Cortex of kidney (tissue), 1 donor: ENCODE measurements at places on chromosomes 7 and 10.

DNA sequence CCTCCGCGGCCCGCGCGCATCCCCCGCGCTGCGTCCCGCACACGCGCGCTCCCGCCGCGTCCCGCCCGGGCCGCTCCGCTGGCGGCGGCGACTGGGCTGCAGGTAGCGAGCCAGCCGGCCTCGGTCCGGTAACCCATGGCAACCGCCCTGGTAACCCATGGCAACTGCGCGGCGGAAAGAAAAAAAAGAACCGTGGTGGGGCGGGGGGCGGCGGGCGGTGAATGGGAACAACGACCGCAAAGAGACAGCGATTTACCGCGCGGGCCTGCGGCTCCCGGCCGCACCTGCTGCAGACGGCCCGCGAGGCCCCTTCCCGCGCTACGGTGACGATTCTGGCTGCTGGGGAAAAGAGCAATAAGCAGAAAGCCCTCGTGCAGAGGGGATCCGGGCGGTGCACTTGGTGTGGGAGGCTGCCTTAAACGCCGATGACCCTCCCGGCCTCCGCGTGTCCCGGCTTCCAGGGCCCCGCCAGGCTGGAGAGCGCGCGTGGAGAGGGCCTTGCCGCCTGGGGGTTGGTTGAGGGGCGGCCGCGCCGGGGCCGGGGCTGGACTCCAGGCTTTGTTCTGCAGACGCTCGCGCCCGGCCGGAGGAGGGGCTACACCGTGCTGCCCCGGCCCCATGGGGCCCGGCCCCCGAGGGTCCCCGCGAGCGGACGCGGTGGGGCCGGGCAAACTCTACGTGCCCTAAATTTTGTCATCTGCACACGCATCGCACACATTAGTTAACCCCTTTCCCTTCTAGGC, 84.7 kb downstream of the SNX10 start:
- no peak for DNase-seq

DNA sequence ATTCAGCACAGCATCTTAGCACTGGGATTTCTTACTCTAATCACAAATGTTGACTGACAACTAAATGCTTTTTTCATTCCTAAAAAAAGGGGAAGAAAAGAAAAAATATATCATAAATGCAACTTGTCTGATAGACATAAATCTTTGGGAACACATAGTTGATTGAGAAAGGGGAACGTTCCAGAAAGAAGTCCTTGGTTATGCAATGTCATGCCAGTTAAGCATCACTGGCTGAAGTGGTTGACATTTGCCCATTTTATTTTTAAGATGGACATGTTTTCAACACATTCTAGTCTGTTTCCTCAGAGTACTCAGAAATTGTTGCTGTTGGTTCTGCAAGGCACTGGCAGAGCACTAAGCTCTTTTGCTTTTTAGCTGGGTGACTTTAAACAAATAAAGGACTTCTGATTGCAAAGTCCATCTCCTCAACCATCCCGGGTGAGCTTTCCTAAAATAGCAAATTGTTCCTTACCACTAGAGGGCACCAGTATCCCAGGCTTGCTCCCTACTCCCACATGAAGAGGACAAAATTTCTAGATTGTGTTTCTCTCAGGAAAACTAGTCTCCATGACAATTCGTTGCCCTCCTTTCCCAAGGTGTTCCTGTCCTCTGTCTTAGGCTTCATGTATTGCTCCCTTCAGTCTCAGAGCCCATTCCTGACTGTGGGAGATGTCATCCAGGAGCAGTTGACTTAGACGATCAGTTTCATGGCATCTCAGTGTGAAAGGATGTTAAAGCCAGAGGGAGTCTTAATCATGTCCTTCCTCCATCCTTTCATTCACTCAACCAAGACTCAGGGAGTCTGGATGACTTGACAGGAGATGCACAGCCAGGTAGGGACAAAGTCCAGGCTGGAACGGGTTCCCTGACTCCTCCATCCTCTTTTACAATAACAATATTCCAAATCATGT, 23.9 kb downstream of the OPALIN start:
- no peak for DNase-seq

GRCh38 chr10:49841615-49842332, 79.7 kb upstream of the OGDHL start:
- DNase-seq, result no peak

- no peak for DNase-seq
Measured at GRCh38 chr7:75650681-75651080, 88.1 kb downstream of the HIP1 start.

- no peak for DNase-seq
Measured at GRCh38 chr7:90736968-90737939, 141.1 kb downstream of the CDK14 start.

GRCh38 chr7:28858206-28858605, 99.9 kb downstream of the TRIL start:
- DNase-seq, result no peak

DNA sequence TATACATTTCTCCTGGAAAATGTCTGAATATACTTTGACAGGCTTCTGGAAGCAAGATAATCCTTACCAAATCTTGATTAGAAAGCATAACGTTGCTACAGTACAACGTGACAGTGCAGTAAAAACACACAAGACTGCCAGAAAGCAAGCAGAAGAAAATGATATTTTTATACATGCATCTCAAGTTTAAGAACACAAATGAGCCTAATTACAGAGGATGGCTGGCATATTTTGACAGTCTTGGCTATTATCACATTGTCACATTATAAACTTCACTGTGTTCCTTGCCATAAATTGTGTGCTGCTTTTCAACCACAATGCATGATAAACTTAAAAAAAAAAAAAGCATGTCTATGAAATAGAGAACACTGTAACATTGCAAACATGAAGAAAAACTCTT, 4.3 kb downstream of the IKZF5 start:
- DNase-seq, result no peak

DNA sequence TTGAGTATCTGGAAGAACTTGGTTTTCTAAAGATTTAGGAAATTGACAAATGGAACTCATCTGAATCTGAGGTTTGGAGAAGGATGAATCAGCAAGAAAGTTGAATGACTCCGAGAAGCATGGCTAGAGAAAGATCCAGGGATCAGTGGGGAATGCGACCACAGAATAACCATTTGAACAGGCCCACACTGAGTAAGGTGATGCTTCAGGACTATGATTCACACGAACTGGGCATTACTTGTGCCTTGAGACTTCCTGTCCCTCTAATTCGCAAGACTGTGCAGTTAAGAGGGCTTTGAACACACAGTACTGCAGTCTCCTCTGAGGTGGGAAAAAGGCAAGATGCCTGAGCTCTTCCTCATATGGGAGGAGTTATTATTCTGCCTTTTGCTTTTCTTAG, 395.5 kb upstream of the POM121L12 start:
- DNase-seq, result no peak

DNA sequence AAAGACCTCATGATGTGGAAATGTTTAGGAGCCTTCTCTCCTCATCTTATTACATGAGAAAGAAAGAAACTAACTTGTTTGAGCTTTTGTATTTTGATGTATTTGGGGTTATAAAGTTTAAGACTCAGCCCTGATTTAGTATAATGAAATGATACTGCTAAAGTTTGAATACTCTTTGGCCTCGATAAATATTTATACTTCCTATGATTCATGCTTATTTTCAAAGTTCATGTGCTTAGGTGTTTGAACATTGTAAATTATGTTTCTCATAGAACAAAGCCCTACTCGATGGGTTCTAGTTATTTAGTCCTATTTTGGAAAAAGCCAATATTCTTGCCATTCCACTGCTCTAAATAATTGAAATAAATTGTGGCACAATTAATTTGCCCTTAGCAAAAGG, 303.2 kb downstream of the ZWINT start:
- DNase-seq, result no peak

DNA sequence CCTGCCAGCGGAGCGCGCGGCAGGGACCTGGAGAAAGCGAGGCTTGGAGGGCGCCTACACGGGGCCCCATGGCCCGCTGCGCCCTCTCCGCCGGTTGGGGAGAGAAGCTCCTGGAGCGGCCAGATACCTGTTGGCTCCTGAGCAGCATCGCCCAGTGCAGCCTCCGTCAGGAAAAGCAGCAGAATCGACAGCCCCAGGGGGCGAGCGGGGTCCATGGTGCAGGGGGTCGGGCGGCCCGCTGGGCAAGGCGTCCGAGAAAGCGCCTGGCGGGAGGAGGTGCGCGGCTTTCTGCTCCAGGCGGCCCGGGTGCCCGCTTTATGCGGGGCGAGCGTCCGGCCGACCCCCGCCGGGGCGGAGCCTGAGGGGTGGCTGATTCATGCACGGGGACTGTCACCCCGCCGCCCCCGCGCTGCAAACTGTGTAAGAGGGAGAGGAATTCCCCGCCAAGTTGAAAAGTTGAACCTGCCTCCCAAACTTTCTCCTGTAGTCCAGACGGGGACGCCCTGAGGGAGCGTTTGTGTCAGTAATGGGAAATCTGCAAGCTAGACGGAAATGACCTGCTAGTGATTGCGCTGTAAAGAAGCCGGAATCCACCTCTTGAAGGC, at the start of gene TFPI2:
TSS of gene TFPI2 (minus strand) at position 290 of the 605 bp plus-strand sequence. CDS start at position 215, 75 bp downstream.
- no peak for DNase-seq

GRCh38 chr10:28806488-28806941, 129.2 kb downstream of the BAMBI start:
- DNase-seq, result no peak

GRCh38 chr7:8115547-8116402, 146.2 kb downstream of the ICA1 start:
- no peak for DNase-seq

DNA sequence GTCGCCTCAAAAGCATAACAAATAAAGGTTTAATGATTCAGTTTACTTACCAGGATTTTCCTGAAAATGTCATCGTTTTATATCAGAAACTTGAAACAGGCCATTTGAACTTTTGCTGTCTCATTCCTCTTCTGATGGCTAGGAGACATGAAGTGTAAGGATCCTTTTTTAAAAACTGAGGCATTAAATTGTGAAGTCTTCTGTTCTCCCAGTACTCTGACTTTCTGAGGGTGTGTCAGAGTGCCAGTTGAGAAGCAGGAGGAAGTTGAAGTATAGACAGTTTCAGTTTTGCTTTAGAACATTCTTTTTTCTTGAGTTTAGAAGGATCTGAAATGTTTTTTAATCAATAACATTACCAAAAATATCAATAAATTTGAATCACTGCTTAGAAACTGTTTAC, at the start of gene SAMD9L:
TSS of gene SAMD9L (minus strand) at position 242 of the 400 bp plus-strand sequence. CDS start 12,414 bp downstream, outside the sequence.
- DNase-seq, result no peak

GRCh38 chr10:89738551-89739209, 37.3 kb downstream of the KIF20B start:
- DNase-seq, result no peak

DNA sequence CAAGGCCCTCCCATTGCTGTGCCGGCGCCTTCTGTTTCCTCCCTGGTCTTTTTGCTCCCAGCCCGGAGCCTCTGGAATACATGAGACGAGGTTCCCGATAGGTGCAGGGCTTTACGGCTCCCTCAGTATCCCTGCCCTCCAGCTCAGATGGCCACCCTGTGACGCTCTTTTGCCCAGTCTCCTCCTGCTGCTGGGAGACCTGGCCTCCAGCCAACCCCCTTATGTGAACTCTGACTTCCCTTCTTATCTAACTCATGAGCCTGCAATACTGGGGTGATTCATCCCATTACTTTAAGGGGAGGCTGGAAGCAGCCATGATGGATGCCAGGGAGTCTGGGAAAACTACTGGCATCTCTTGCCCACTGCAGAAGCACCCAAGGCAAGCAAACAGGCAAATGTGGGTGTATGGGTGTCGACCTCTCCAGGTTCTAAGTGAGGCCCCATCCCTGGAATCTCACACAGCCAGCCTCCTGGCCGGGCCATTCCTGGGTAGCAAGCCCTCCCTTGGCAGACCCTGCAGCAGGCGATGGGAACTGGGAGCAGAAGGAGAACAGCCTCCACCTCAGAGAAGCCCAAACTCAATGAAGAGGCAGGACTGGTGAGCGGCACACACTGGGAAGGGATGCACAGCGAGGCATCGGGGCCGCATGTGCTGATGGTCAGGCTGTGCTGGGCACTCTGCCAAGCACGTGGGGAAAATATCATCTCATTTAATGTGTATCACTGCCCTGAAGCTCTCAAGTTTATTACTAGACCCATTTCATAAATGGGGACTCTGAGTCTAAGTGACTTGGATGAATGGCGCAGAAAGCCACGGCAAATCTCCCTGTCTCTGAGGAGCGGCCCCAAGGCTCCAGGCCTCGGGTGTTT, 97.5 kb downstream of the FAM53B start:
- no peak for DNase-seq

- no peak for DNase-seq
Measured at GRCh38 chr10:103661198-103661950, 167.9 kb downstream of the NEURL1 start.

GRCh38 chr7:132453826-132454225, 122.4 kb downstream of the PLXNA4 start:
- DNase-seq, result no peak

DNA sequence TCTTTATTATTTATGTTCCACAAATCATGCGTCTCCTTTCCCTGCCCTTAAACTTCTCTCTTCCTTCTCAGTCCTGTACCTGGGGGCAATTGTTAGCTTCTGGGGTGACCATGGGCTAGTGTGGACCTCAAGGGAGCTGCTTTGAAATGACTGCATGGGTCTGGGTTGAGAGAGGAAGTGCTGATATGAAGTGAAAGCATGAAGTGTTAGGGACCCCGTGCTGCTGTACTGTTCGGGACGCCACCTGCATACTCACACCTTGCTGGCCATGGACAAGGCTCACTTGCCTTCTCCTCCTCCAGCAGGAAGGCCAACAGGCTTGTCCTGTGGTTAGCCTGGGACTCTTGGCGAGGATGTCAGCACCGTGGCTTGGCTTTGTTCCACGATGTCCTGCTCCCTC, 56.7 kb downstream of the MTPN start:
- DNase-seq, result no peak

DNA sequence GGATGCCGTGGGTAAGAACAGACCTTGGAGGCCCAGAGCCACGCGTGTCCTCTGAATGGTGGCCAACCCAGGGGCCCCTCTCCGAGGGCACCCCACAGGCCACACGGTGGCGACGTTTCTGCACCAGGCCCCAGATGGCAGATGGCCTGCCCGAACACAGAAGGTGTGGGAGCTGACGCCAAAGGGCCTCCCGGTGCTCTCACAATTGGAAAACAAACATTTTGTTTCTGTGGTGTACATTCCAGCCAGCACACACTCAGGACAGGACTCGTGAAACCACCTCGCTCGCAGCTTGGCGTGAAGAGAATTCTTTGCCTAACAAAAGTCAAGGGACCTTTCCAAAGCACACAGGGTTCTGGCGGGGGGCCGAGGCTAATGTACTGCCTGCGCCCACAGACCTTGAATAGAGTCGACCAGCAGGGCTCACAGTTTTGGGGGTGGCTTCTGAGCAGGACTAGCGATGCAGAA, 112.1 kb downstream of the FAM53B start:
- DNase-seq, result no peak

GRCh38 chr7:158758586-158759244, 54.1 kb upstream of the NCAPG2 start:
- no peak for DNase-seq

GRCh38 chr7:133217773-133218172, 35.1 kb upstream of the EXOC4 start:
- no peak for DNase-seq

- no peak for DNase-seq
Measured at GRCh38 chr10:75106242-75106641, 5.2 kb upstream of the SAMD8 start.

GRCh38 chr7:70749831-70750230, 382.1 kb upstream of the GALNT17 start:
- DNase-seq, result no peak
